ENCODE measurements at places on chromosomes 5 and 9.

DNA sequence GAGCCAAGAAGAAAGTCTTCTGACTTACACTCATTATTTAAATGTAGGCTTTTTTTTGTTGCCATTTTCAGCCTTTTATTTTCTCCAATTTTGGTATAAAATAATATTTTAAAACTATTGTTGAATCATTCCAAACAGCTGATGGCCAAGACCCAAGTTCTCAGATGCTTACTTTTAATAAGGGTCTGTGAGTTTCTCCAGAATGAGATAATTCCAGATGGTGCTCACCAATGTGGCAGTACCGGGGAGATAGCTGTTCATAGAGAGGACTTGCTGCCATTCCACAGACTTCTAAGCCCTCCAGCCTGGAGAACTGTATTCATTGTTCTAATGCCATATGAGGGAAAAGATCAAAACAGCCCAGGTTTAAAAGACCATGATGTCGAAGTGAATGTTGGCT, 5.3 kb upstream of the C1QTNF2 start:
- no peak for DNase-seq

DNA sequence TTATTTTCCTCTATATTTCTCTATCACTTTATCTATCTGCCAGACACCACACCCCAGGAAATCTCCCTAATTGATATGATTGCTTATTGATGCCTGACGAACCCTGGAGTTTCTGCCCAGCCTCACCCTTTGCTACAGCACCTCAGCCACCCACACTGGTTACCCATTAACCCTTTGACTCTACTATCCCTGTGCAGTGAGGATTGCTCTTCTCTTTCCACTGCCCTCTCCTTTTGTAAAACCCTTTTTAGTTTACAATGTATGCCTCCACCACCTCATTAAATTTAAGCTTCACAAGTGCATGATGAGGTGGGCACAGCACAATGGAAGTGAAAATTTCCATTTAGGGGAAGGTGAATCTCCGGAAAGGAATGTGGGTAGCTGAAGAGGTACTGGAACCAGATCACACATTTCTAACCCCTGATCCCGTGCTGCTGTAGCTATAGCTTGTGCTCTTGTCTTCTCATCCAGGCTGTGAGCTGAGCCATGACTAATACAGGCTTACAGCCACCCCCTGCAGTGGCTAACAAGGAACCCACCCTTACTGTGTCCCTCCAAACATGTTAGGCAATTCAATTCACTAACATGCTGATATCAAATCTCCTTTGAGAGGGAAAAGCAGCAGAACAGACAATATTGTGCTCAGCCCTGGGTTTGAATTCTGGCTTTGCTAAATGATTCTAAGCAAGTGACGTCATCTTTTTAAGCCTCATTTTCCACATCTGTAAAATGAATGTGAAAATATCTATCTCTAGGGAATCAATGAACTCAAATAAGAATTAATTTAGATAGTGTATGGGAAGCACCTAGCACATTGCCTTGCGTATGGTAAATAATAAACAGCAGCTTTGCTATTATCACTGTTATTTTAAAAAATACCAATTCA, 186.9 kb upstream of the TRIM32 start:
- DNase-seq: peak; percentile 25

DNA sequence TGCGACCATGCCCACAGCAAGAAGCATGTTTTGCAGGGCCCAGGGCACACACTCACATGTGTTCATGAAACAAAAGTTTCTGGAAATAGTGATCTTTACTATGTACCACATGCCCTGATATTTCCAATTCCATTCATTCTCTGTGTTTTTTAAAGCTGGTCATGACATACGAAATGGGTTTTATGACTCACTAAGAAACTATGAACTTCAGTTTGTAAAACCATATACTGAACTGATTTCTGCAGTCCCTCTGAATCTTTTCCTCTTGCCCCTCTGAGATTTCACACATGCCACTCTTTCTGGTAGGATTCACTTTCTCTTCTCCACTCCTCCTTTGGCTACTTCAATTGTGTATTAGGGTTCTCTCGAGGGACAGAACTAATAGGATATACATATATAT, 416.1 kb upstream of the TRPC7 start:
- no peak for DNase-seq

DNA sequence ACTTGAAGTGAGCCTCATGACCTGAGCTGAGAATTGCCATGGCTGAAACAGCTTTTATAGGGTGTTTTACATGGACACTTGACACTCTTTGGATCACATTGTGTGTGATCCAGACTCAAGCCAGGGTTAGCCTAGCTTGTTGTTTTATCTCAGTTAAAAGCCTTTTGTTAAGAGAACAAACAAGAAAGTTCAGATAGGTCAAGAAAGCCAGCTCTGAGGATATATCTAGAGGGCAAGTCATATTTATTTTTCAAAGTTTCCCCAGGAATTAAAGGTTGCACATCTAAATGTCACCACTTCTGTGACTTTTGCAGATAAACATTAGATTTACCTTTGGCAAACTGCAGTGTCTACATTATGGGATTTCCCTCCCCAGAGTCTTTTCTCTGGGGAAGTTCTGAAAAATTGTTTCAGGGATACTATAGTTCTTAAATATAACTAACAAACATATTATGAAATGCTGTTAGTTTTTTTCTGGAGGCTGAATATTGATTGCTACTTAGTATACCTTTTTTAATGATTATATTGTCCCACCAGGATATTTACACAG, 134.5 kb downstream of the C9orf152 start:
- no peak for DNase-seq

DNA sequence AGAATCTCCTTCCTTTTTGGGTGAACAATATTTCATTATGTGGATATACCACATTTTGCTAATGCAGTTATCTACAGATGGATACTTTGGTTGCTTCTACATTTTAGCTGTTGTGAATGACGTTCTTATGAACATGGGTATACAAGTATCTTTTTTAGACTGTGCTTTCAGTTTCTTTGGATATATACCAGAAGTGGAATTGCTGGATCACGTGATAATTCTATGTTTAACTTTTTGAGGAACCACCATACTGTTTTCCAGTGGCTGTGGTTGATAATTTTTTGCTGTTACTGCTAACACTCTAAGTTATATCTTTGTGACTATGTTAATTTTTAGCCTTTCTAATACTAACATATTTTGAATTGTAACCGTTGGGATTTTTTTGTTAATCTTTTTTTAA, 12.5 kb downstream of the WDR70 start:
- DNase-seq: no peak

- no peak for DNase-seq
These were observed 443.6 kb upstream of the GRAMD2B start for GRCh38 chr5:125979636-125980035.

DNA sequence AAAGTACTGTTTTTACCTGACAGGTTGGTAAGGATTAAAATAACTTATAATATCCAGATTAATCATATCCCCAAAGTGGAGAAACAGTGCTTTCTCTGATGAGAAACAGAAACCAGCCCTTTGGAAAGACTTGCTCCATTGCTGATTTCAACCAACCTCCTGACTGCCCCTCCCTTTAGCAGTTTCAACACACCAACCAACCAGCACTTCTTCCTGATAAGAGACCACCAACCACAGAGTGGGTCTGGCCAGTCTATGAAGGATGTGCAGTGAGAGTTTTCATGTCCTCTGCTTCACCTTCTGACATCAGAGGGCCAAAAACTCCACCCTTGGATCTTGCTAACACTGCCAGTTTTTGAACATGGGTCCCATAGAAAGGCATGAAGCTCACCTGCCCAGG, 28.1 kb downstream of the RIGI start:
- DNase-seq: no peak

DNA sequence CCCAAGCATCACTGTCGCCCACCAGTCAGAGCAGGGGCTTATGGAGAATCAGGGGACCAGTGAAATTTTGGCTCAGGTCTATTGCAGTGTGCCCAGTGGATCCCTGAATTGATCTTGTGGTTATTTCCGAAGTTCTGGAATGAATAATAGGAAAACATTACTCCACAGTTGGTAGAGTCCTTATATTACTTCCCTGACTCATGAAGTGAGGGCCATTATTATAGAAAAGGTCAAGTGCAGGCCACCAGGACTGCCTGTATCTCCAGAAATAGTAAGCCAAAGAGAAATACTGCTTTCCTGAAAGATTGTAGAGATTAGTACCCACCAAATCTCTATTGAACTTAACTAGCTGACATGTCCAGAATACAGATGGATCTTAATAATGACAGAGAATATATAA, 335.0 kb downstream of the NPR3 start:
- DNase-seq: no peak

- no peak for DNase-seq
These were observed 17.4 kb downstream of the SH3PXD2B start for GRCh38 chr5:172436879-172437369.

GRCh38 chr5:149317281-149318048, 27.8 kb upstream of the GRPEL2 start:
- peak; percentile 61 for DNase-seq

GRCh38 chr9:105662184-105663104, at the start of gene TAL2:
TAL2 (plus strand) TSS chr9:105662457; CDS start chr9:105662497, 40 bp downstream.
- no peak for DNase-seq

- no peak for DNase-seq
These were observed 1.8 kb downstream of the STK10 start for GRCh38 chr5:172186114-172186695.

GRCh38 chr9:127346584-127346983, 50.4 kb upstream of the SLC2A8 start:
- no peak for DNase-seq

DNA sequence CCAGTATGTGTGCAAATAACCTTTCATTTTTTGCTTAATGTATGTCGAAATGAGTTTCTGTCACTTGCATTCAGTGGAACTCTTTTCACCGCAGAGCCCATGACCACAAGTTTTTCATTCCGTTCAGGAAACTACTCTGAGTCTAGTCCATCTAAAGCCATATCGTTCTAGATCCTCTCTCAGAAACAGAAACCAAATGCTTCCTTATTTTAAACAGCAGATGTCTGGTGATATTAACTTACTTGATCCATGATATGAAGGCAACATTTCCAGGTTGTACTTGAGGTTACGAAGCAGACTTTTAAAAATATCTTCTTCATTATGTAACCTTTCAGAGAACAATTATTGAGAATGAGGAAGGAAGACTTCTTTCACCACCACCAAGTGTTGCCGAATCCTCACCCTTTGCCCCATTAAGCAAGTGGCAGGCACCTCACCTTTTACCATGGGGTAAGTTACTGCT, 72.4 kb upstream of the GNAQ start:
- DNase-seq: no peak

- DNase-seq: no peak
These were observed 18.7 kb downstream of the RETREG1 start for GRCh38 chr5:16597946-16598694.

- DNase-seq: no peak
These were observed 640.7 kb upstream of the ST8SIA4 start for GRCh38 chr5:101543780-101544179.

DNA sequence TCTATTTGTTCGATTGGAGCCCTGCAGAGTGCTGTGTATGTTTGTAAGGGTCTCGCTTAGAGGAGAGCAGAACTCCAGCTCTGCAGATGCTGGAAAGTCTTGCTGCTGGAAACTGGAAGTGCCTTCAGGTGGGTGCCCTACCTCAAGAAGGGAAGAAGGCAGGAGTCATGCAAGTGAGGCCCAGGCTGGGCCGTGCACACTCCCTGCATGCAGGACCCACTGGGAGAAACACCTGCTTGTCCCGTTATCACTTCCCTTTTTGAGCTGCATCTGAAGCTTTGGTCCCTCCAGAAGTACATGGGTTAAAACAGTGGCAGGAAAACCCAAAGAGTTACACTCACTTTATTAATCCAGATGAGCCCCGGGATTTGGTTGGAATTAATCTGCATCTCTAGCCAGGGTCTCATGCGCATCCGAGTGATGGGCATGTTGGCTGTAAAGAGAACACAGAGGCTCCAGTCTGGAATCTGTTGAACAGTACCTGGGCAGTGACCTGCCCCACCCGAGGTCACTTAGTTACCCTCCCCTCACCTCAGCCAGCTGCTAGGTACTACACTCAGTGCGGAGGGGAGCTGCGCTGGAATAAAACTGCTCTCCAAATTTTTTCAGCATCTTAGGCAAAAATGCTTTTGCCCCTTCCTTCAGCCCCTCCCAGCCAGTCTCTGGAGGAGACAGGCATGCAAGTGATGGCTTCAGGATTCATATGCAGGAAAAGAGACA, 1.4 kb downstream of the IRF1 start:
- DNase-seq: no peak

DNA sequence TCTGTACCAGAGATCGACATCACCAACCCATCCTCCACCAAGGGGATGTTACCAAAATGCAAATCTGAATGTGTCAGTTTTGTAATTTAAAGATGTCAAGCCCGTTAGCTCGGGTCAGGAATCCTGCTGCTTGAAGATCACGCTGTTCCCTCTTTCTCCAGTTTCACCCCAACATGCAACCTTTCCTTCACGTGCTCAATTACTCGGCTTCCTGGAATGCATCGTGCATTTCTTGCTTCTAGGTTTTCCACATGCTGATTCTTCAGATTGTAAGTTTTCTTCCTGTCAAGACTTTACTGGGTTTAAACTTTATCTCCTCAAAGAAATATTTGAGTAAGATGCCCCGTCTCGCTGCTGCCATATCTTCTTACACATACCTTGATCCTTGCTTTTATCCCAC, 209.5 kb upstream of the SNX2 start:
- DNase-seq: no peak

- DNase-seq: no peak
These were observed 97.9 kb downstream of the CRB2 start for GRCh38 chr9:123453831-123454321.

DNA sequence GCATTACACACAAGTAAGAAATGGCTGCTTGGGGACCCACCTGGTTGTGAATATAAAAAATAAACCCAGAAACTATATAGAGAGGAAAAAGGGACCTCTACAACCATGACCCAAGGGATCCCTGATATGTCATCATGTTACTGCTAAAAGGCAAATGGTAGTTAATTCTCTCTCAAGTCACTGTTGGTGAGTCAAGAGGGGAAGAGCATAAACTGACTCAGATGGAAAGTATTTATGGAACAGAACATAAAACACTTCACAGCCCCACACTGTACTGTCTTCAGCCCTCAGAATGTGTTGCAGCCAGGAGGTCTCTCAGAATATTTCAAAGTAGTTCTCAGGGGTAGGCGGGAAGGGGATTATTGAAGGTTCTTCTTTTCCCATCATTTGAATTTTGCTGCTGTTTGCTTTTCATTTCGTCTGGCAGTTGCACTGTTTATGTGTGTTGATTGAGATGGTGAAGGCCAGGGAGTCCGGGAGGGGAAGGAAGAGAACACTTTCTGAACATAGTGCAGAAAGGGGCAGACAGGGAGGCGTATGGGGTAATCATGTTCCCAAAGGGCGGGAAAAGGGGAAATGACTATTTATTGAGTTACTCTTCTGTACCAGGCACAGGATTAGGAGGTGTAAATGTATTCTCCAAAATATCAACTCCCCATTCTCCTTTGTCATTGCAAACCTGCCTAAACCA, 85.5 kb downstream of the TEK start:
- no peak for DNase-seq

- DNase-seq: peak; percentile 67
These were observed 160.7 kb downstream of the PAX5 start for GRCh38 chr9:36873247-36873875.

GRCh38 chr5:149728303-149728702, 1.8 kb upstream of the PPARGC1B start:
- DNase-seq: no peak

- DNase-seq: peak; percentile 87
These were observed 123.7 kb upstream of the CPEB4 start for GRCh38 chr5:173764332-173765028.
